ENCODE measurements at places on chromosomes 6 and 20.

DNA sequence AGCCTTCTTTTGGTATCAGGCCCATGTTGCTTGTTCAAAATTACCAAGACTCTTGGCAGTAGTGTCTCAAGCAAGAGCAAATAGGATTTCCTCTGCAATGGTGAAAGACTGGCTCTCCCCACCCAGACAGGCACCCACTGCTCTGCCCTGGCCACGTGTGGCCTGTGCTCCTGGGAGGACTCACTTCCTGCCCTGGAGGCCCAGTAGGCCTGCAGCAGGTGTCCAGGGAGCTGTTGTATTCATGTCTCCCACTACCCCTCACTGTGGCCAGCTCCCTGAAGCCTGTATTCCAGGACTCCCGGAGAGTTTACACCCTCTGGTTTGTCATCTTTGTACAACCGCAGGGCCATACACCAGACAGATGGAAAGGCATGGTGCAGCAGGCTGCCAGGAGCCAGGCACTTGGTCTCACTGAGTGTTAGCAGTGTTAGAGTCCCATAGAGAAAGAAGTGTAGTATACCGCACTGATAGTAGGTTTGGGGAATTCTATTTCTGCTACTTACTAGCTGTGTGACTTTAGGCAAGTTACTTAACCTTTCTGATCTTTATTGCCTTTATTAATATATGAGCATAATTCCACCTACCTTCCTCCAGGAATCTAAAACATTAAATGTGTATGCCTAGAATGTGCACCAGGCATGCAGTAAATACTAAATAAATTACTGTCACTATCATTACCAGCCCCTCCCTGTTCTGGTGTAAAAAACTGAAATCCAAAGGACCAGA lies 159.7 kb downstream of the TMEM242 start:
- no peak for DNase-seq

GRCh38 chr20:48492715-48493070 lies 335.1 kb downstream of the PREX1 start:
- no peak for DNase-seq

GRCh38 chr20:50026746-50027575 lies 44.2 kb downstream of the SNAI1 start:
- DNase-seq = no peak

- no peak for DNase-seq
Measured at GRCh38 chr20:3704087-3704486, 8.3 kb downstream of the SIGLEC1 start.

DNA sequence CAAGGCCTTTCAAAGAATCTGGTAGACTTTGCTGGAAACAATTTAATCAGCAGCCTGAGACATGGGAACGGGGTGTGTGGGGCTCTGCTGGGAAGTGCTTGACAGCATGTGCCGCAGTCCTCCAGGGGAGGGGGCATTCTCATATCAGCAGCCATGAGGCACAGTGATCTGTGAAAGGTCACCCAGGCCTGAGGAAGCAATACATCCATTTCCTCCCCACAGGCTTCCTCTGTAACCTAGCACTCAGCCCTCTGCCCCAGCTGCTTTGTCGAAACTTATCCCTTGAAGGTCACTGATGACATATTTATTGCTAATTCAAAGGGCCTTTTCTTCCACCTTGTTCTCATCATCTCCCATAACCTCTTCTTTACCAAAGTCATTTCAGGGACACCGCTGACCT lies 103.3 kb downstream of the TNFAIP3 start:
- DNase-seq = no peak

GRCh38 chr6:11039040-11039439 lies 5.1 kb downstream of the ELOVL2 start:
- no peak for DNase-seq

- DNase-seq = no peak
Measured at GRCh38 chr6:115404446-115404845, 656.2 kb downstream of the FRK start.

DNA sequence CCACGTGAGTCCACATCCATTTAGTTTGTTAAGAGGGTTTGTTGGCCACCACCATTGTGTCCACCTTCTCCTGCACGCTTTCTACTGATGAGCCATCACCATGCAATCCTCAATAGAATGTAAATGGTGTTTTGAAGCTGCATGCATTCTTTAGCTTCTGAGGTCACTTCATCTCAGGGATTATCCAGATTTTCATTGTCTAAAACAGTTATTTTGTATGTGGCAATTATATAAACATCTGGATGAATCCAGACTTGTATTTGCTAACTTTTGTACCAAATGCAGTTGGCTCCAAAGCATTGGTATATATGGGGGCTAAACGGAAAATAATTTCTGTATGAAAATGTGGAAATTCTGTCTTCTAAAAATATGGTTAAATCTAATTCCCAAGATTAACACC lies 231.2 kb upstream of the ARID1B start:
- DNase-seq = no peak

GRCh38 chr6:151661928-151662327 lies 145.6 kb upstream of the ESR1 start:
- no peak for DNase-seq

DNA sequence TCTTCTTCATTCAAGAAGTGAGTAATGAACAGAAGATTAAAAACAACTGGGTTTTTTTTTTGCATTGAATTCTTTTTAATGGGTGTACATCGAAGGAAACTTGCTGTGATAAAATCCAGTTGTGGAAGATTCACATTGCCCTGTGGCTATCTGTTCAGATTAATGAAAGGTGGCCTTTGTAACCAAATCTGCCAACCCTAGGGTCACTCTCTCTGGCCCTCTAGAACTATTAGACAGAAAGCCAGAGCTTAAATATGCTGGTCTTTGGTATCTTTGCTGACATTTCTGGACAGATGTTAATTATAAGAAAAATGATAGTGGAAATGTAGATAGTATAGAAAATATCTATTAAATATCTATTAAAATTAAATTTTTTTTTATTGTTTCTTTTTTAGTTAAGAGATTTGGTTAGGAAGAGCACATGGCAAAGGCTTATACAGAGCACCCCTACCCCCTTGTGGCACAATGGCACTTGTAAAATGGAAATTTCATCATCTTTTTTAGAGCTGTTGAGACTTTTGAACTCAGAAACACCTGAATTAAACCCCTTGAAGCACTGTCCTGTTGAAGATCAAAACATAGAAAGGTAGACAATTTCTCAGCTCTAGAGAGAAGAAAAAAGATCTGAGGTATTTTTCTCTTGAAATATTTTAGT lies 572.5 kb downstream of the PKHD1 start:
- DNase-seq = no peak

All from stimulated activated CD4-positive, alpha-beta T cell treated with anti-CD3 and anti-CD28 coated beads, Interleukin-1b, Interleukin-23, amount 100 ng/mL, for 1 hour (primary cell).